ENCODE measurements at places on chromosomes 6 and 20.

DNA sequence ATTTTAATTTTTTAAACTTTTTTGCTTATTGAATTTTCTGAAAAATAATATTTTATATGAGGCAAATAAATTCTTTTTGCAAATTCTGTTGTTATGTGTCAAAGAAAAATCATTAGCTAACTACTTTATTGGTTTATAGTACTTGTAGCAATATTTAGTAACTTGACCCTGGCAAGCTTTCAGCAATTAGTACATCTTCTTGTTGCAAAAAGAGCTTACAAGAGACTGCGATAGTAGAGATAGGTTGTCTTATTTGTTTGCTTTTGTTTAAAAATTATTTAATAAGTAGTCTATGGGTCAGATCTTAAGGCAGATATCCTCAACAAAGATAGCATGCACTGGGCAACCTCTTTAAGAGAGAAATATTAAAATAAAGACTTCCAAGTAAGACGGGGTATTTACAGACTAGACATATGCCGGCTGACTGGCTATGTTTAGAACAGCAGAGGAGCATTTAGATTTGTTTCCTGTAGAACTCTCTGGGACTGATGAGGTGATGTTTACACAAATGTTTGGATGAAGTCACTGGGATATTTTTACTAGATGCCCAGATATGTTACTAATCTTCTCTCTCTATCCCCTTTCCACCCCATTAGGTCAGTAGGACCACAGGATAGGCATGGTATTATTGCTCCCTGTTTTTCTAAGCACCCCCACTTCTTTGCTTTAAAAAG is 25.0 kb downstream of the VGLL2 start:
- DNase-seq: no peak

- no peak for DNase-seq
Observed at GRCh38 chr6:128256095-128256494, 264.3 kb downstream of the PTPRK start.

GRCh38 chr6:21173678-21174077 is 419.9 kb upstream of the SOX4 start:
- DNase-seq: no peak

GRCh38 chr6:111445861-111446267 is 37.2 kb downstream of the REV3L start:
- no peak for DNase-seq

DNA sequence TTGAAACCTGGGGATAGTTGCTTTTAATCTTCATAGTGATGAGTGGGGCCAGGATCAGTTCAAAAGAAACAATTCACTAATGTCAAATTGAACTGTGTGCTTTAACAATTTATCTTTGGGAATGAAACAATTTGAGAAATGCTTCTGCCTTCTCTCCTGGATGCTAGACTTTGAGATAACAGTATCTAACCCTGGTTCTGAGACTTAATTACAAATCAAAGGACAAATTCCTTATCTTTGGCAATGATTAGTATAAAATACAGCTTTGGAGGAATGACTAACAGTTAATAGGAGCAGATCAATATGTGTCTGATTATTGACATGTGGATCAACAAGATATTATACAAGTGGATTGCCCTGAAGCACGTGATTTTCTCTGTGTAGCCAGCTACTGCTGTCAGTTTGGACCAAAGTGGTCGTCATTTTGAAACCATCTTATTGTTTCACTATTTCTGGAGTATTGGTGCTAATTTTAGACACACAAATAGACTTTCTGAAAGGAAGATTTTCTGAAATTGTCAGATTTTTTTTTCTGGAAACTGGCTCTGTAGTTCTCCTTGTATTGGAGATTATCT is 6.2 kb upstream of the FLRT3 start:
- DNase-seq: no peak

- DNase-seq: peak; percentile 2
Observed at GRCh38 chr6:154792761-154793160, 59.5 kb downstream of the SCAF8 start.

DNA sequence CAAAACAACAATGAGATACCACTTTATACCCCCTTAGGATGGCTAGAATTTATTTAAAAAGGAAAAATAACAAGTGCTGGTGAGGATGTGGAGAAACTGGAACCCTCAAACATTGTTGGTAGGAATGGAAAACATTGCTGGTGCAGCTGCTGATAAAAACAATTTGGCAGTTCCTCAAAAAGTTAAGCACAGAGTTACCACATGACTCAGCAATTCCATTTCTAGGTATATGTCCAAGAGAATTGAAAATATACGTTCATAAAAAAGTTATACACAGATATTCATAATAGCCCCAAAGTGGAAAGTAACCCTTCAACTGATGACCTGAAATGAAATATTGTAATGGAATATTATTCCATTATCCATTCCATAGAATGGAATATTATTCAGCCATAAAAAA is 55.0 kb downstream of the CD83 start:
- no peak for DNase-seq

GRCh38 chr20:11060423-11061185 is 386.8 kb upstream of the JAG1 start:
- no peak for DNase-seq

GRCh38 chr6:142155895-142156757 is 9.1 kb downstream of the VTA1 start:
- peak; percentile 18 for DNase-seq

DNA sequence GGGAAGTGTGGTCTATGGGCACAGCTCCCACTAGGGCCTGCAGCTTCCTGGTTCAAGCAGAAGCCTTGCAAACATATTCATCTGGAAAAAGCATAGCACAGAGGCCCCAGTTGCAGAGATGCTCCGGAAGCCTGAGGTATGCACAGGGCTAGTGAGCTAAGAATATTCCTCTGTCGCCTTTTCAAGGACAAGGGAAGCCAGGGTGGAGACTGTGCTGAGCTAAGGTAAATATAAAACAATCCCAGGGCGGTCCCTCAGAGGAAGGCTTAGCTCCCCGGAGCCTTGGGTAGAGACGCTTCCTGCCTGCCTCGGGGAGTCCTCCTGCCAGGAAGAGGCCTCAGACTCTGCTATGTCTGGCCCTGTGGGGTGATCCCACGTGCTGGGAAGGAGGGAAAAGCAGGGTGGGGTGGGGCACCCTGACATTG is 134.8 kb upstream of the FOXA2 start:
- DNase-seq: no peak

DNA sequence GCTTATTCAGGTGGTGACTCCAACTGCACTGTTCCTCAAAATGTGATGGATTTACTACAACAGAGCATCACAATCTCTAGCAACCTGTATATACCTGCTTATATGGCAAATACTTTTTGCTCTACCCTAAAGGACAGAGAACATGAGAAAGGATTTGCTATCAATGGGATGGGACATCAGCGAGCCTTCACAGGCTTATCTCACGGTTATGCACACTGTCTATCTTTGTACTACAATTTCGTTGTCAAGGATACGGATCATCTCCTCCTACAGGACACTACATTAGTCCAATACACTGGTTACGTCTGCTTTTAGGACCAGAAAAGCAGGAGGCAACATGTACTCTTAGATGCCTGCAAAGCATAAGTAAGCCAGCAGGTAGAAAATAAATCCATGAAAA is 34.2 kb downstream of the STX7 start:
- no peak for DNase-seq

DNA sequence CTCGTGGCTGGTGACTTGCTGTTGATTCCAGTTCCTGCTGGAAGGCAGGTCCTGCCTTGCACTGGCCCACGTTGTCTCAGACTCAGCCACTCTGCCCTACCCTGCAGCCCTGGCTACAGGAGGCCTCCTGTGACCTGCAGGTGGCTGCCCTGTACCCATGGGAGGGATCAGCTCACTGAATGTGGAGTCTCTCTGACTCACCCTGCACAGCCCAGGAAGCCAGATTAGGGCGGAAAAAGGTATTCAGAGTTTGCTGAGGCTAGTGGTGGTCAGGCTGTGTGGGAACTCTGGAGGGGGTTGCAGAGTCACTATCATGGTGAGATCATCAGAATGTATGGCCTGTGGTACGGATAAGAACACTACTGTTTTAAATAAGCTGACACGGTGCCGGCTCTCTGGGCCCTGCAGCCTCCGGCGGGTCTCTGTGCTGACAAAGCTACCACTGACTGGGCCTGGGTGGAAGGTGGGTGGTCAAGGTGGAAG is 24.7 kb upstream of the PYGB start:
- DNase-seq: peak; percentile 99

DNA sequence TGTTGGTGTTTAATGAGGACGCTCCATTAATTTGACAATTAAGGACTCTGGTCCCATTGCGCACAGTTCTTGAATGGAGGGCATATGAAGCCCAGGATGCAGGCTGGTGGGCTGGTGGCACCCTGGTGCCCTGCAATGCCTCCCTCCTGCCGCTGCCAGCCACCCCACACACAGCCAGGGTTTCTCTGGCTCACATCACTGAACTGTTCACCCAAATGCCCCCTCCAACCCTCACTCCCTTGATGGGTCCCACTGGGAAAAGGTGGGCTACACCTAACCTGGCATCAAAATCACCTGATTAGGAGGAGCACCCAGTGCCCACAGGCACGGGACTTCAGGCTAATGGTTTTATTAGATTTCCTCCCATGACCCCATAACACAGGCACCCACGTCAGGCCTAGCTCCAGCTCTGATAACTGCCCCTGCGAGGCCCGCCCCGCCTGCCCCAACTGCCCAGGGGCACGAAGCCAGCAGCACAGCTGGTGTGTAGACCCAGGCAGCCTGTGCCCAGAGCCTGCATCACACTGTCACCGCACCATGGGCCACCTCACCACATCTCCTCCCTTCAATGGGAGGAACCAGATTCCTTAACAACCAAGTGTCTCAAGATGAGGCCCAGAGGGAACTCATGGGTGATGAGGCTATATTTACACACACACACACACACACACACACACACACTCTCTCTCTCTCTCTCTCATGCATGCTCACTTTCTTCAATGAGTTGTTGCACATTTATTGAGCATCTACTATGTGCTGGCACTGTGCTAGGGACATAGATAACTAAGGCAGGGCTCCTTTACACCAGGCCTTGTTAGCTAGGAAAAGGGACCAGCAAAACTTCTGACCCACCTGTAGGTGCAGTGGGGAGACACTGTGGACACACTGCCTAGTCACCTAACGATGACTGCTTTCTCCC is 107.3 kb downstream of the NOL4L start:
- DNase-seq: no peak

DNA sequence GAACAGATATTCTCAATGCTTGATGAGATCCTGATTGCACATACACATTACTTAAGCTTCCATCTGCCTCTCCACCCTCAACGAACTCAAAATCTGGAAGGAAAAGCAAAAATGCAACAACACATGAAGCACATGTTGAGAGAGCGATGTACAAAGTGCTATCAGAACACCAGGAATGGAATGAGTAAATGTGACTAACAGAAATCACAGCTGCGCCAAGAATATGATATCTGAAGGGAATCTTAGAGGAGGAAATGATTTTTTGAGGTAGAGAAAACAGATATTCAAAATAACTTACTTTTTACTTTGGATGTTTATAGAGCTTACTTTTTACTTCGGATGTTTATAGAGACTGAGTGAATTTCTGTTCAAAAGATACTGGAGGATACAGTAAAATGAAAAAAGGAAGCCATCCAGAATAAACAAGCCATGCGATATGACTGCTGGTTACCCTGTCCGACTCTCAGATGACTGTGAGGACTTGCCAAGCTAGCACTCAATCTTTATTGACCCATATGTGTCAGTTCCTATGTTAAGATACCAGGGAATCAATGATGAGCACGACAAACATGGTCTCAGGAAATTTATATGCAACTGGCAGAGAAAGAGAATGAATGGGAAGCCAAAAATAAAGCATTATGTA is 102.0 kb downstream of the SMLR1 start:
- DNase-seq: no peak

DNA sequence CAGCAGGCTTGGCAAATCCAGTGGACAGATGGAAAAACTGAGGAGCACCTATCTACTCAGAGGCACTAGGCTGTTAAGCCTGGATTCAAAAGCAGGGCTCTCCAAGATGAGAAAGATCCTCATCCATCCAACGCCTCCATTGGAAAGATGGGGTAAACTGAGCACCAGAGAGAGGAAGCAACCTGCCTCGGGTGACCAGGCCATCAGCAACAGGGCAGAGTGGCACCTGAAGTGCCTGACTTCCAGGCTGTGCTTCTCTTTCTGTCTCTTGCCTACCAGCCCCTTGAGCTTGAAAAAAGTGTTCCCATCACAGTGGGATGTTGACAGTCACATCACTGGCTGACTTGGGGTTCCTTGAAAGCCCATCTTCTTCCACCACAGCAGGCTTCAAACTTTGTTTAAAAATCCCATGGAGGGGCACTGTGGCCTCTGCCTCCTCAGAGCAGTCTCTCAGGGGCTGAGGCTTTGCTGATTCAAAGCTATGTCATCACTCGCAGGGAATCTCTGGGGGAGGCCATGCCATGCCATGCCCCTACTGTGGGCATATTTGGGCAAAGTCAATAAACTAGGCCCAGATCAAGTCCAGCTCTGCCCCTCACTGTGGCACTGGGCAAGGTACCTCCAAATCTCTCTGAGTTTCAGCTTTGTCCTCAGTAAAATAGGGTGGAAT is 44.8 kb upstream of the TGM2 start:
- DNase-seq: no peak

DNA sequence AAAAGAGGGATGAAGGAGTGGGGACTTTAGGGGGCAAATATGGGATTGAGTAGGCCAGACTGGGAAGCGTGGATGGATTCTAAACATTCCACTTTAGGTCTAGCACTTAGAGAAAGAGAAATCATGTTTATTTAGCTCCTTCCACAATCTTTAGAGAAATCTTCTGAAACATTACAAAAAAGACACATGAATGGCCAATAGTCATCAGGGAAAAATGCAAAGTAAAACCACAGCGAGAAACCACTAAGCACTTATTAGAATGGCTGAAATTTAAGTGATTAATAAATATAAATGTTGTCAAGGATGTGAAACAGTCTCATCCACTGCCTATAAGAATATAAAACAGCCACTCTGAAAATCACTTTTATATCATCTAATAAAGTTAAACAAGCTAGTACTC is 46.9 kb downstream of the HLA-A start:
- peak; percentile 33 for DNase-seq

DNA sequence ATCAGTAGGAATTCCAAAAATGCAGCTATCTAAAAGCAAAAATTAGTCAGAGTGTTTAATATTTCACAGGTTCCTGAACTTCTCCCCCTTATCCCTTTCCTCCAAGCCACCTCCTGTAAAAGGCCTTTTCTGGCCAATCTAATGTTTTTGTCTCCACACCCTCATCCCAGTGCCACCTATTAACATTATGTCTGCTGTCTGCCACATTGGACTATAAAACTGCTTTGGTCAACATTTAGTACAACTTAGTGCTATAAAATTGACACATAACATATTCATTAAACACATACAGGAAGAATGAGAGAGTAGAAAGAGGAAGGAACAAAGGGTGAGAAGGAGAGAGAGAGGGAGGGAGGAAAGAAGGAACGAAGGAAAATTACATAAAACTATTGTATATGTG is 47.7 kb downstream of the MMUT start:
- DNase-seq: no peak

- DNase-seq: no peak
Observed at GRCh38 chr6:153625089-153625488, 414.0 kb upstream of the OPRM1 start.

DNA sequence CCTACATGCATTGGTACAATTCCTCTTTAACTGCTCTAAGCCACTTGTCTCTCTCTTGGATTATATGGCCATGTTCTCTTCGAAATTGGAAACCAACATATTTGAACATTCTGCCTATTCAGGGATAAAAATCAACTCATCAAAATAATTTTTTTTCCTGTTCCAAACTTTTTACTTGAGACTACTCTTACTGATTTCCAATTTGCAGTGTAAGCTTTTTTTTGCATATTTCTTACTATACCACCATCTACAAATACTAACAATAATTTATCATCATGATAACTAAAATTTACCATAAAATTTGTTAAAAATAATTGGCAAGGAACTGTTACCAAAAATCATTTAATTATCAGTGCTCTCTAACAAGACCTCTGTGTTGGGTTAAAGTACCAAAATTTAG is 6.9 kb upstream of the FAM162B start:
- no peak for DNase-seq

GRCh38 chr20:52864916-52865605 is 107.1 kb upstream of the TSHZ2 start:
- no peak for DNase-seq

All from A172 (cell line).